ENCODE measurements at places on chromosomes 5 and 9.

- DNase-seq, result peak; percentile 65
Measured at GRCh38 chr9:36728651-36729520, 156.2 kb downstream of the MELK start.

- DNase-seq, result peak; percentile 18
Measured at GRCh38 chr5:175059687-175060211, 335.4 kb downstream of the MSX2 start.

GRCh38 chr9:107735821-107736220 lies 246.3 kb upstream of the KLF4 start:
- DNase-seq, result no peak

- no peak for DNase-seq
Measured at GRCh38 chr5:3234566-3234965, 361.1 kb upstream of the IRX1 start.

GRCh38 chr5:6510973-6511372 lies 62.3 kb downstream of the UBE2QL1 start:
- DNase-seq, result no peak

GRCh38 chr5:29161399-29162291 lies 2031.8 kb upstream of the CDH6 start:
- no peak for DNase-seq

DNA sequence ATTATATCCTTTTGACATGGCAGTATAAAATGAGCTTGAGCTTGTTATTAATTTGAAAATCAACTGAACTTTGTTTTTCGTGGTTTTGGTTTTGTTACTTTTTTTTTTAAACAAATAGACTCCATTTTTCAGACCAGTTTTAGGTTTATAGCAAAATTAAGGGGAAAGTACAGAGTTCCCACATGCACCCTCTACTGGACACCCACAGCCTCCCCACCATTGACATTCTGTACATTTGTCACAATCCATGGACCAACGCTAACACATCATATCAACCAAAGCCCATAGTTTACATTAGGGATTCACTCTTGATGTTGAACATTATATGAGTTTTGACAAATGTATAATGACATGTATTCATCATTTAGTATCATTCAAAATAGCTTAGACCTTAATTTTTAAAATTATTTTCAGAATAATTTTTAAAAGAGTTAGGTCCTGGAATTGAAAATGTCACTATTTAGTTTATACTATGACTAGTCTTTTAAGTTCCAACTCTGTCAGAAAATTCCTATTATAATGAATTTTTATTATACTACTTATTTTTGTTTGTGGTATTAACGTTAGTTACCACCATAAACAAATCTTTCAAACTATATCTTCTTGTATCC lies 35.3 kb upstream of the JMY start:
- DNase-seq, result no peak

DNA sequence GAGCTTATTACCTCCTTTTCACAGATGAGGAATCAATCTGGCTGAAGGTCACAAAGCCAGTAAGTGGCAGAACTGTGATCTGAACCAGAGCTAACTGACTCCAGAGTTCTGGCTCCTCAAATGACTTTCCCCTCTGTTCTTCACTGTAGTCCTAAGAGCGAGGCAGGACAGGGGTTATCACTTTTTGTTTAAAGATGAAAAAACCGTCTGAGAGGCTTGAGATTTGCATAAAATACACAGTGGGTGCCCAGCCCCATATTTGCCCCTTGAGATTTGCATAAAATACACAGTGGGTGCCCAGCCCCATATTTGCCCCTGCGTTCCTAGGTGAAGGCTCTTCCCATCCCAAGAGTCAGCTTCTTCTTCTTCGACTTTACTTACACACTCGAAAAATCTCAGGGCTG lies 667 bp downstream of the FBXO10 start:
- DNase-seq, result no peak

- DNase-seq, result peak; percentile 10
Measured at GRCh38 chr9:125889476-125890419, 142.6 kb downstream of the PBX3 start.

DNA sequence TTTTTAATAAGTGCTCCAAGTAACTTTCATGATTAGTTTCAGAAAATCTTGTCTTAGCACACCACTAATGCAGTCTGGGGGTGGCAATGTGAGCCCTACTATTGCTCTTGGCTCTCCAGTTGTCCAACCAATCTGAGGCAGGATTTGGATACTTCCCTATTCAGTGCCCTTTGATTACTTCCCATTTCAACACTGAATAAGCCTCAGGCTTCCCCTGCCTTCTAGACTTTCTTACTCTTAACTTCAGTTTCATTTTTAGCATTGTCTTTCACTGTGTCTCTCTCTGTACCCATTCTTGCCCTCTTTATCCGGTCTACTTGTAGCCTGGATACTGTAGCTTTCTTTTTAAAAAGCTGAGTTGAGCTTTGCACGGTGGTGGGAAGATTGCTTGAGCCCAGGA lies 186.1 kb downstream of the C9orf152 start:
- DNase-seq, result peak; percentile 56

DNA sequence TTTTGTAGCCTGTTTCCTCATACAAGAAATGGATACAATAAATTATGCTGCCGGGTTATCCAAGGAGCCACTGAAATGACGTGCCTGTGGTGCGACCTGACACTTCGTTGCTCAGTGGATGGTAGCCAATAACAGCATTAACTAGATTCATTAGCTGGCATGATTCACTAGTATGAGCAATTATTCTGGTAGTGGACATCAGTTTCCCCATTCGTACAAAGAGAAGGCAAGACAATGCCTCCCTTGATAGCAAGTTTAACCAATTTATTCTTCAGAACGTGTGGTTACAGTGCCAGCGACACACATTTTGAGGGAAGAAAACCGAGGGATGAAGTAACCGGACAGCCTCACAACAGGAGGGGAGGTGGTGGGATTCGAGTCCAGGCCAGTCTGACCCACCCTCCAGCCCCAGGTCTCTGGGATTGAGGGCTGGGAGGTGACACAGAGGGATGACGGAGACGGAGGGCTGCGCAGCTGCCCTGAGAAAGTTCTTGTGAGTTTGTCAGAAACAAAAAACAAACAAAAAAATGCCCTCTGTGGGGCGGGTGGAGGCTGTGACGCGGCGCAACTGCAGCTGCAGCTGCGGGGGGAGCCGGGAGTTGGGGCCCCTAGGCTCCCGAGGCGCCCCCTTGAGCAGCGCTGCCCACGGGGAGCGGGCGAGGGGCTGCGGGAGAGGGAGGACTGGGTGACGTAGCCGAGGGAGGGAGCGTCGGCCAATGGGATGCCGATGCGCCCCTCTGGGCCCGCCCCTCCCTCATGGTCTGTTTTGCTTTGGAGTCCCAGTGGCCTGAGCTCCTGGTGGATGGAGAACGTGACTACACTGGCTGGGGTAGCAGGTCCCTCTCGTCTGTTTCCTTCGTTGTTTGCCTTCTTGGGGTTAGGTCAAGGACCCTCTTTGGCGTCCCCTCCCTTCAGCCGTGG lies 10.9 kb downstream of the LHX2 start:
- DNase-seq, result no peak

GRCh38 chr5:132429463-132430440 lies 60.2 kb downstream of the SLC22A5 start:
- DNase-seq, result no peak

DNA sequence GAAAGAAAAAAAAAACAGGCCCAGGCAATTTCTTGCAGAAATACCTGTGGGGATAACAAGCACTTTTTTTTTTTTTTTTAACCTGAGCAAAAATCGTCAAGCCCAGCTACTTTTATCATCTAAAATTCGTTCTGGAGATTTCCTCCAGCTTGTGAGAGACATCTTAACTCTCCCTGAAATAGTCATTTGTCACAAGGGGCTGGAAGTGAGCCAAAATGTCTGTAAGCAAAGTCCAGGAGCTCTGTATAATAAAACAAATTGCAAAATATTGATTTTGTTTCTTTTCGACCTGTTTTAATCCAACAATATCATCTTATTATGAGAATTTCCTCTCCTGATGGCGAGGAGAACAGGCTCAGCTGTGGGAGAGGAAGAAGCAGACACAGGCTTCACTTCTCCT lies 168.4 kb downstream of the TTLL11 start:
- DNase-seq, result no peak

- no peak for DNase-seq
Measured at GRCh38 chr5:674630-675011, 18.5 kb downstream of the TPPP start.

GRCh38 chr5:79971156-79971555 lies 19.9 kb downstream of the MTX3 start:
- no peak for DNase-seq

DNA sequence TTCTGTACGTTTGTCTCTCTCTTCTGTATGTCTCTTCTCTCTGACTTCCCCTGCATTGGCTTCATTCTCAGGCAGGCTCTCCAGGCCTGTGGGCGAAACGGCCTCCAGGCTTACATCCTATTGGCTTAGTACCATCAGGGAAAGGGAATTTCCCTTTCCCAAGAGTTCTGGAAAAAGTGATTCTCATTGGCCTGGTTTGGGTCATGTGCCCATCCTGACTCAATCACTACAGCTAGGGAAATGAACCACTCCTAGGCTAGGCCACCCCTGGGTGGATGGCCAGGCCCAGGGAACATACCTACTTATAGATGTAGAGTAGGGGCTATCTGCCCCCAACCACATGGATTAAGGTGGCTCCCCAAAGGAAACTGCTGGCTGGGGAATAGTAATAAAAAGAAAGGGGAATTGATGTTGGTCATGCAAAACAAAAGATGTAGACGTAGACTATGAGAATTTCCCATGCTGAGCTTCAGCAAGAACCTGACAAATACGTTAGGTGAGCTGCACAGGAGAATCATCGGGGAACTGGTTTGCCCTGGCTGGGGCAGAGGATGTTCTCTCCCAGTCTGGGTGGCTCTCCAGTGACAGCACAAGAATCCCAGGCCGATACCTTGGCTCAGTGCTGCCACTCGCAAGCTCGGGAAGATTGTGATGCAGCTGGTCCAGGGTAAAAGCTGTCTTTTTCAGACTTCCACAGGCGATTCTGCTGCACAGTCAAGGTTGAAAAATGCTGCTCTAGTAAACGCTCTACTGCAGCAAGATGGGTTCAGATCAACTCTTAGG lies 3.7 kb upstream of the EGR1 start:
- no peak for DNase-seq

DNA sequence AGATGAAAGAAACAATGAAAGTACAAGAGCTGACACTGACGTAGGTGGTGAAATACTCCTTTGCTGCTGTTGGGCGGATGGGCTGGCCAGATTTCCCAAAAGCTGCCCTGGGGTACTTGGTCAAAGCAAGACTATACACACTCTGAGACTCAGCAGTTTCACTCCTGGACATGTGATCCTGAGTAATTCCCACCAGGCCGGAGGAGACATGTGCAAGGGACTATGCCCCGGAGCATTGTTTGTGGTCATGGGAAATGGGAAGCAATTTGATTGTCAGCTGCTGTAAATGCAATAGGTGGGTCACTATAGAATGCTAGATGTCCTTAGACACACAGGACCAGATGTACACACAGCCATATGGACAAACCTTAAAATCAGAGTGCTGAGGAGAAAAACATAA lies 116.1 kb downstream of the DCP2 start:
- DNase-seq, result no peak

DNA sequence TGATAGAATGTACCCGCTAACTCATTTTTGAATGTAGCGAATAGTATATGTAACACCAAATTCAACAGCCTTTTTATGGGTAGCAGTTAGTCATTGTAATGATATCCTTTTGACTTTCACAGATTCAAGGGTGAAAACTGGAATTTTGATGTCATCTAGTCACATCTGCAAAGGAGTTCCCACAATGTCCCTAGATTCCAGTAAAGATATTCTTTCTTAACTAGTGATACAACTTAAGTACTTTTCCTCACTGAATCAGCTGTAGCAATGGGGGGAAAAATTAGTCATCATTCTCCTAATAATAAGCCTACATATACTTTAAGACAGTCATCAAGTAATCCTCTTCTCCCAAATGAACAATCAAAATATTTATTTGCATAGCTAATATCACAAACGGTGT lies 11.5 kb upstream of the SSBP2 start:
- no peak for DNase-seq

DNA sequence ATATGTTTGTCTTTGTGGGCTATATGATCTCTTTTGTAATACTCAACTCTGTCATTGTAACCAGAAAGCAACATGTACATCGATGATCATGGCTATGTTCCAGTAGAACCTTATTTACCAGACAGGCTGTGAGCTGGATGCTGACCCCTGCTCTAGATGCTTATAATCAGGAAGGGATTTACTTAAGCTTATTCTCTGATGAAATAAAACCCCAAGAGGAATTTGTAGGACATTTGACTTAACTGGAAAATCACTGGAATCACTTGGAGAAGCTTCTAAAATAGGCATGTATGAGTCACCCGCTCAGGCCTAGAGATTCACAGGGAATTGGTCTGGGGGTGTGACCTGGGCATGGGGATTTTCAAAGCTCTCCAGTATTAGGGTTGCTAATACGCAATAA lies 285.8 kb upstream of the ZNF608 start:
- DNase-seq, result no peak

DNA sequence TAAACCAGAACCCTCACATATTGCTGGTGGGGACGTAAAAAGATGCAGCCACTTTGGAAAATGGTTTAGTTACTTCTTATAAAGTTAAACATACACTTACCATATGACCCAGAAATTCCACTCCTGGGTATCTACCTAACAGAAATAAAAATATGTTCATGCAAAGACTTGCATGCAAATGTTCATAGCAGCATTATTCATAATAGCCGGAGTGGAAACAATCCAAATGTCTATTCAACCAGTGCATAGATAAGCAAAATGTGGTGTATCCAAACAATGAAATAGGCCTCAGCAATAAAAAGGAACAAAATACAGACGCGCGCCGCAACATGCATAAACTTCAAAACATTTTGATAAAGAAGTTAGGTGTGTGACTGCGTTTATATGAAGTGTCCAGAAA lies 11.6 kb downstream of the EGR1 start:
- DNase-seq, result no peak

- no peak for DNase-seq
Measured at GRCh38 chr5:166363087-166363760, 1928.2 kb upstream of the WWC1 start.

- no peak for DNase-seq
Measured at GRCh38 chr5:132684491-132684890, 10.7 kb downstream of the IL4 start.

- no peak for DNase-seq
Measured at GRCh38 chr9:129810788-129811187, 7.8 kb downstream of the TOR1B start.

GRCh38 chr5:94391996-94392395 lies 226.4 kb downstream of the KIAA0825 start:
- no peak for DNase-seq

Data from activated CD4-positive, alpha-beta T cell treated with anti-CD3 and anti-CD28 coated beads, Interleukin-10, Interleukin-2, amounts not matched to agents 100 ng/mL and 50 ng/mL, durations not matched to agents 16 hours and 8 hours (primary cell).